ENCODE measurements at places on chromosomes 4 and X. TPM values are rescaled to one million over a fixed set of nuclear protein-coding genes. Genes with fewer than 3 reads are reported as not detected.

Gene CTAG1B
- not detected for total RNA-seq

Gene CRMP1
- 0.05 TPM for total RNA-seq

Gene STARD8
- 16.6 TPM for total RNA-seq

Gene EDA2R
- 1.9 TPM for total RNA-seq

Gene RIPPLY1
- total RNA-seq = not detected

Gene SOWAHD
- total RNA-seq = not detected

Gene CXCL9
- not detected for total RNA-seq

Gene SPANXN3
- total RNA-seq = not detected

Gene MMGT1
- total RNA-seq = 15.9 TPM

Gene CXCL10
- 3.6 TPM for total RNA-seq

Gene FGB
- not detected for total RNA-seq

Gene STOX2
- total RNA-seq = 2.3 TPM

Gene TMEM255A
- total RNA-seq = not detected

Gene AASDH
- total RNA-seq = 6.0 TPM

Gene NONO
- 283 TPM for total RNA-seq

Gene EBP
- 79.9 TPM for total RNA-seq

Gene DGAT2L6
- total RNA-seq = not detected

Gene F8
- total RNA-seq = 3.1 TPM

Gene YY2
- 0.49 TPM for total RNA-seq

Gene C4orf54
- total RNA-seq = under 0.01 TPM

Gene RENBP
- 7.6 TPM for total RNA-seq

Gene PCDH11X
- total RNA-seq = not detected

Gene CT45A5
- not detected for total RNA-seq

Gene RAB33A
- total RNA-seq = 0.49 TPM

Gene SPATA4
- not detected for total RNA-seq

Gene HELT
- total RNA-seq = not detected

Gene ETDB
- total RNA-seq = not detected

Gene UGT2B11
- not detected for total RNA-seq

Gene ARHGAP36
- not detected for total RNA-seq

Gene DOK7
- not detected for total RNA-seq

Gene TMEM185A
- total RNA-seq = 6.3 TPM

Gene RASGEF1B
- total RNA-seq = not detected

Gene PNCK
- not detected for total RNA-seq

Gene SMIM10L2A
- total RNA-seq = 0.20 TPM

Gene PAGE4
- not detected for total RNA-seq

Gene TMPRSS11B
- total RNA-seq = not detected

Gene ADGRA3
- 4.5 TPM for total RNA-seq

Gene XK
- under 0.01 TPM for total RNA-seq

Gene IL2
- not detected for total RNA-seq

Gene EREG
- total RNA-seq = under 0.01 TPM

Gene CYSLTR1
- total RNA-seq = 1.5 TPM

Gene QDPR
- 15.1 TPM for total RNA-seq

Gene NEXMIF
- total RNA-seq = not detected

Gene MAGEA10
- not detected for total RNA-seq

Gene PAQR3
- 20.1 TPM for total RNA-seq

Gene TMSB15A
- 8.9 TPM for total RNA-seq

Gene GPR50
- total RNA-seq = not detected

Gene IL13RA2
- 1.9 TPM for total RNA-seq

Gene NR3C2
- 15.1 TPM for total RNA-seq

Gene TNMD
- not detected for total RNA-seq

Gene SHOX
- 0.10 TPM for total RNA-seq
